DND-41 (cell line): ENCODE measurements at places on chromosomes 5 and 9.

GRCh38 chr5:10726179-10726912, 34.7 kb downstream of the DAP start:
- DNase-seq: no peak

GRCh38 chr5:159104051-159104651, 4.4 kb upstream of the EBF1 start:
- DNase-seq: no peak

DNA sequence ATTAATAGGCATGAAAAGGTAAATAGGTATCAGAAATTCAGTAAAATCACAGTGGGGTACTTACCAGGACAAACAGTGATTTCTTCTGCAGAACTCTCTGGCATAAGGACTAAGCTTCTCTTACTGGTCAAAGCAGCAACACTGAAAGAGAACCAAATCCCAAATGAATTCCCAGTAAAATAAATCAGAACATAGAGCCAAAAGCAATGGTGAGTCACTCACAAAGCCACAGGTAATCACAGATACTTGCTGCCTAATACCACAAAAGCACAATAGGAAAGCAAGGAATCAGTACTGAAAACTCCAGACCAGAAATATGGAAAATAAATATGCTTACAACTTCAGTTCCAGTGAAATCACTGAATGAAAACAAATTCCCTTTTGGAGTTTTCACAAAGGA, 50.7 kb downstream of the UIMC1 start:
- DNase-seq: no peak

DNA sequence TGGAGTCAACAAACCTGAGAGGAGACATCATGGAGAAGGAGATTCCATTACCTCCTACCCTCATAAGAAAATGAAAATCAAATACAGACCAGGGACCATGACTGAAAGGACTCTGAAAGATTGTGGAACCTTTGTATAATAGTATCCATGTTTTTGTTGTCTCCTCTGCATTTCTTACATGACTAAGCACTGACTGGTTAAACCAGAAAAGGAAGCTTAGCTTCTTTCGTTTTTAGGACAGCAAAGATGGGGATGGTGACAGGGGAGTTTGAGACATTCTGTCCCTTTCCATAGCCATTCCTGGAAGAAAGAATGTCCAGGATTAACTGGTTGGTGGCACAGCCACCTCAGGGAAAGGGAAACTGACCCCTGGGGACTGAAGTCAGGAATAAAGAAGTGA, 22.2 kb downstream of the ITGA1 start:
- DNase-seq: no peak

GRCh38 chr5:124444147-124444775, 302.2 kb downstream of the ZNF608 start:
- peak; percentile 38 for DNase-seq
